ENCODE measurements at places on chromosomes 3 and 15.

DNA sequence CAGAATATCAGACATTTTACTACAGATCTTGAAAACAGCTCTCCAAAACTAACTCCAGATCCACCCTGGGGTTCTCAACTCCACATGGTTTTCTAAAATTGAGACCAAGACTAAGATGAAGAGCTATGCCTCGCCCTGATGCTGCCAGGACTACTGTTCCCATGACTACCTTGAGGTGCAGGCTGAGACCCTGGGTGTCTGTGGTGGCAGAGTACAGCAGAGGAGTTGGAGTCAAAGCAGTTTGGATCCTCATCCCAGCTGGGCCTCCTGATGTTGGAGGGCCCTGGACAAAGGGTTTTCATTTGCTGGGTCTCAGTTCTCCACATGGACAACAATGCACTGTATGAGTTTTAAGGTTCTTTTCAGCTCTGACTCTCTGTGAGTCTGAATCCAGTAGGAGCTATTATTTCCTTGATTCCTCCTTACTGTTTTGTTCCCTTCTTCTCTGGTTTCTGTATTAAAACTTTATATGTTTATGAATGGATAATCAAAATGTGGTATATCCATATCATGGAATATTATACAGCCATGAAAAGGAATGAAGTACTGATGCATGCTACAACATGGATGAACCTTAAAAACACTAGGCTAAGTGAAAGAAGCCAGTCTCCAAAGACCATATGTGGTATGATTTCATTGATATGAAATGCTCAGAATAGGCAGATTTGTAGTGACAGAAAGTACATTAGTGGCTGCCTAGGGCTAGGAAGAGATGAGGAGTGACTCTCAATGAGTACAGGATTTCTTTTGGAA is 93.0 kb downstream of the CPN2 start:
- no peak for DNase-seq

DNA sequence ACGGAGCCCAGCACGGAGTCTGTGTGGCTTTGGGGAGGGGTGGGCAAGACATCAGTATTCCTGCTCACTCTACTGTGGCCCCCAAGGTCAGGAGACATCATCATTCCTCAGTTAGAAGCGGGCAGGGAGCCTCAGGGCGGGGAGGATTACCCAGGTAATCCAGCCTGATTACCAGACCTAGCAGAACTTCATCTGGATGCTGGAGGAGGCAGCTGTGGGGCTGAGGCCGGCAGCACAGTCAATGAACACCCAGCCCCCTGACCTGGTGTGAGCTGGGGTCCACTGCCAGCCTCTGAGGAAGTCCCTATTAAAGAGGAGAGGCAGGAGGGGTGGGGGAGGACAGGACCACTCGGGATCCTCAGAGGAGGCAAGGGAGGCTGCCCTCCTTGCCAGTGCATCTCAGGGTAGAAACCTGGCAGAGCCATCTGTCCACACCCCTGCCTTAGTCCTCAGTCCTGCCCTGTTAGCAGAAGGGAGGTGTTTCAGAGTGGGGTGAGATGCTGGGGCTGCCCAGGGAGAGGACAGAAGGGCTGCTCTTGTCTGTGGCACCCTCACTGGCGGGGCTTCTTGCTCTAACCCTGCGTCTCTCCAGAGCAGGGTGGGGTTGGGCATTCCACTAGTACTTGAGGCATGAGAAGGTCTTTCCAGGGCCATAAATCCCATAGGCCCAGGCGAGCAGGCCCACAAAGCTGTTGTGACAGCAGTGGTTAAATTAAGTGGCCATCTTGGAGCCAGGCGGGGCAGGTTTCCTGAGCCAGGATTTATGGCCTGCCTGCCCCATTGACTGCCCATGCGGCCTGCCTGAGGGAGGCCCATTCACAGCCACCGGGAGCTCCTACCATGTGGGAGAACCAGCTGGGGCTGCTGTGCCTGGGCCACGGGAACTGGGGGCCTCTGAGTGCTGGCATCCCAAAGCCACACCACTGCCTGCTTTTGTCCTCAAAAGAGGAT is 82.1 kb downstream of the LINGO1 start:
- no peak for DNase-seq

- DNase-seq, result no peak
These were observed 96.2 kb downstream of the DUT start for GRCh38 chr15:48427479-48427878.

- no peak for DNase-seq
These were observed 98.5 kb downstream of the CACNA1D start for GRCh38 chr3:53592862-53593261.

DNA sequence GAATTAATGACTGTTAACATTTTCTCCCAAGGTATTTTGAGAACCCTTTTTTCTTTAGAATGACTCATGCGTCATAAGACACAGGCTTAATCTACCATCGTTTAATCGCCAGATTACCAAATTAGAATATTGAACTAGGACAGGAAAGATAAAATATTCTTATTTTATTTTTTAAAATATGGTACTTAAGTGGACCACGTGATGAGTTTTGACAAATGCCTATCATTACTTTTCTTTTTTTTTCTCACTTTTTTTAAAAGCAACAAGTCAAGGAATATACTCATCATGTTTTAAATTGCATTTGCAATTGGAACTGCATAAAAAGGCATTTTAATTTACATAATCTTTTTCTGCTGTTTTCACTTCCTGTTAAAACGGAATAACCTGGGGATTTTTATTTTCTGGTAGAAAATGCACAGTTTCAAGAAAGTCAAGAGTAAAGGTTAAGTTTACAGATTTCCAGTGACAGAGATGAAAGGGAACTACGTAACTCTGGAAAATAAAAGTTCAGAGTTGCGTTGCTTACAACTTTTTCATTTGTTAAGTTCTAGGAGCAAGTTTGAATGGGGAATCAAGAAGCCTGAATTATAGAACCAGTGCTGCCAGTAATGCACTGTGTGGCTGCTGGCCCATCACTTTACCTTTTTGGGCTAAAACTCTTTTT is 23.6 kb downstream of the SIAH2 start:
- DNase-seq, result no peak

- no peak for DNase-seq
These were observed 4.2 kb downstream of the MAPKBP1 start for GRCh38 chr15:41778521-41778920.

GRCh38 chr3:130946882-130947281 is 53.0 kb downstream of the ATP2C1 start:
- no peak for DNase-seq

DNA sequence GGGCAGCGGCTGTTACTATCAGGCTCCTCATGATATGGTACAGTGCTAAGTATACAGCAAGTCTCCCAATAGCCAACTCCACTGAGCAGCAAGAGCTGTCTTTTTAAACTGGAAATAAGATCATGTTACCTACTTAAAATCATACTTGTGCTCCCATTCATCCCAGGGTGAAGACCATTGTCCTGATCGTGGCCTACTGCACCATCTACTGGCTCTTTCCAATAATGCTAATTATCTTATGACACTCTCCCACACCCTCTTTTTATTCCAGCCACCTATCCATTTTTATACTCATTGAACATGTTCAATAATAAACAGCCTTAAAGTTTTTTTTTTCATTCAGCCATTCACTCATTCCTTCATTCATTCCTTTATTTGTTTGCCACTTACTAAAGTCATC is 117.7 kb downstream of the GBE1 start:
- no peak for DNase-seq

DNA sequence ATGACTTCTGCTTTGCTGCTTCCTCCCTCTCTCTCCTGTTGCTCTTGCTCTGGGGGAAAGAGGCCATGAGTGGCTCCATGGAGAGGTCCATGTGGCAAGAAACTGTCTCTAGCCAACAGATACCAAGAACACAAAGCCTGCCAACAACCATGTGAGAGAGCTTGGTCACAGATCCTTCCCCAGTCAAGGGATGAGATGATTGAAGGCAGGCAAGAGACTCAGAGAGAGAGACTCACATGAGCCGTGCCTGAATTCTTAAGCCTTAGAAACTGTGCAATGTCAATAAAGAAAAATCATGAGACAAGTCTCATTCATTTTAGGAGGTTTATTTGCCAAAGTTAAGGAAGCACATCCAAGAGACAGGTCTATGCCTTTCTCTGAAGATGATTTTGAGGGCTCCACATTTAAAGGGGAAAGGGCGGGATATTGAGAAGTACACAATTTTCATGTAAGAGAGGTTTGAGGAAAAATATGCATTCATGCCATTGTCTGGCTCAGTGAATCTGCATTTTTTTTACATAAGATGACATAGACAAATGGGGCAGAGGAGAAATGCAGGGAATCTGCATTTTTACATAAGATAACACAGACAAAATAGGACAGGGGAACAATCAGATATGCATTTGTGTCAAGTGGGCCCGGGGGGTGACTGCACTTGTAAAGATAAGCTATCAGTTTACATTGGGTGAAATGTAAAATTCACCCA is 59.5 kb upstream of the SUCLG2 start:
- no peak for DNase-seq

DNA sequence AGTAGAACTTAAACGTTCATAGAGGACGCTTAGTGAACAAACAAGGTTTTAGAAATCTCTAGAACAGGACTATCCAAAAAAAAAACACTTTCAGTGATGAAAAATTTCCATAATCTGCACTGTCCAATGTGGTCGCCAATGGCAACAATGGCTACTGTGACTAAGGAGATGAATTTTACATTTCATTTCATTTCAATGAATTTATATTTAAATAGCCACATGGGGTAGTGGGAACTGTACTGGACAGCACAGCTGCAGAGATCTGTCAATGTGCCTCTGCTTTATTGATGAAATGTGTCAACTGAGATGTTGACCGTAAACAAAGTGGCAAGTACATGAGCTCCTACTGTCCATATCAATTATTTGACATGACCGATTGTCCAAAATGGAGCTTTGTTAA is 222.5 kb downstream of the MAGI1 start:
- DNase-seq, result no peak

DNA sequence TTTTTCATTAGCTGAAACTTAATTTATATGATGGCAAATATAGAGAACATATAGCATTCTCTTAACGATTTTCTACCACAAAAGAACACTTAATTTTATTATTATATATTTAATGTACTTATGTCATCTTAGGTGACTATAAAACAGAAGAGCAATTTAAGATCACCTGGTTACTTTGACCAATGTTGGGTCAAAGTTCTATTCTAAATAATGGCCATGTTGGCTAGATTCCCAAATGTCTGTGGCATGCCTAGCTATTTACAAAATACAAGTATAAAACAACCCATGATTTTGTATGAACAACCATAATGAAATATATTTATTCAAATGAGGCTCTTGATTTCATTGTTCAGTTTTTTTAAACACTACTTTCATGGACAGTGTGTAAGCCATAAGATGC is 200.9 kb downstream of the MCTP2 start:
- no peak for DNase-seq

GRCh38 chr3:177196008-177196455 is 1.2 kb downstream of the TBL1XR1 start:
- no peak for DNase-seq

- DNase-seq, result no peak
These were observed 369.0 kb upstream of the CDIN1 start for GRCh38 chr15:36210426-36210825.

DNA sequence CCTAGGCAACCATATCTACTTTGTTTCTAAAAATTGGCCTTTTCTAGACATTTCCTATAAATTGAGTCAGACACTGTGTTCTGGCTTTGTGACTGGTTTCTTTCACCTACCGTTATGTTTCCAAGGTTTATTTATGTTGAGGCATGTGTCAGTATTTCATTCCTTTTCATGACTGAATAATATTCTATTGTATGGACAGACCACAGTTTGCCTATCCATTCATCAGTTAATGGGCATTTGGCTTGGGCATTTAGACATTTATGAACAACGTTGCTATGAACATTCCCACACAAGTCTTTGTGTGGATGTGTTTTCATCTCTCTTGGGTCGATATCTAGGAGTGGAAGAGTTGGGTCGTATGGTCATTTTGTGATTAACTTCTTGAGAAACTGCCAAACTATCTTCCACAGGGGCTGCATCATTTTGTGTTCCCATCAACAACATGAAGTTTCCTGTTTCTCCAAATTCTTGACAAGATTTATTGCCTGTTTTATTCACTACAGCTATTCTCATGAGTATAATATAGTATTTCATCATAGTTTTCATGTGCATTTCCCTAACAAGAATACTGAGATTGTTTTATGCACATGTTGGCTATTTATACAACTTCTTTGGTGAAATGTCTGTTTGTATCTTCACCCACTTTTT is 3.5 kb upstream of the EFCC1 start:
- DNase-seq, result no peak

- no peak for DNase-seq
These were observed 13.2 kb downstream of the PRR23E start for GRCh38 chr3:127206154-127206553.

DNA sequence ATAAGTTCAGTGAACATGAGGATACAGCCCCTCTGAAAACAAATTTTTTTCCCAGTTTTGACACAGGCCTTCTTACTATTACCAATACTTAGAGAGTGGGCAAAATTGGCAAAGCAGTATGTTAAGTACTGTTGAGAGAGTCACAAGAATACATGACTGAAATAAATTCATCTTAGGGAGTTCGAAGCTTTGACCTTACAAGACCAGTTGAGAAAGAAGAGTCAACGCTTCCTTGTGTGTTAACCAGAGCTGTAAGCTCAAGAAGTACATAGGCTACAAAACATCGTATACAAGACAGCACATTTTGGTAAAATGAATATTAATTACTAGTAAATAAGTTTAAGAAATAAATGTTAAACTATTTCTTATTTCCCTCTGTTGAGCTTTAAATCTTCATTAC is 164.4 kb upstream of the RORA start:
- DNase-seq, result no peak

Data from cortex of kidney (tissue), 1 donor.